ENCODE measurements at places on chromosomes 5 and 9.

GRCh38 chr5:163459462-163459818 is 462 bp downstream of the NUDCD2 start:
- DNase-seq = no peak

DNA sequence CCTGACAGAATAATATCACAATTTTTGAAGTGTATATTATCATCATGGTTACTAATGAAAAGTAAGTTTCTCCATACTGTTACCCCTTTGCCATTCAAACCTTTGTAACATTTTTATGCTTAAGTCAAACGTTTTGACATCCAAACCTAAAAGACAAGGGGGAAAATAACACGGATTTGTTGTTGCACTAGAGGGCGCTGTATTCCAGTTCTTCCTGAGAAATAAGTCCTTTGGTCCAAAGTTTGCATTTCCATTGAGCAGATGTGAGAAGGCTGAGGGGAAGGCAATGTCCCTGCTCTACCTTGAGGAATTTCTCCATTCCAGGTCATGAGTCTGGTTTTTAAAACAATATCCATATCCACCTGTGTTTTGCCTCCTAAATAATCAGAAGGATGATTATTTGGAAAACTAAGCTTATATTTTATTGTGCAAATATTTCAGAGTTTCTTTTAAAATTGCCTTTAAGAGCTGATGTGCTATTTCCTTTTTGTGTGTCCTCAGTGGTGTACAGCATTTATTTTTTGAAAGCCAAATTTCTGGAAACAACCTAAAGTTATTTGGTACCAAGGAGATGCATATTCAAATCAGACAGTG is 9.7 kb downstream of the LECT2 start:
- peak; percentile 73 for DNase-seq

- DNase-seq = peak; percentile 28
These were observed 87.7 kb downstream of the AUH start for GRCh38 chr9:91273853-91274552.

- DNase-seq = no peak
These were observed 102.4 kb upstream of the SMC2 start for GRCh38 chr9:103991698-103992097.

DNA sequence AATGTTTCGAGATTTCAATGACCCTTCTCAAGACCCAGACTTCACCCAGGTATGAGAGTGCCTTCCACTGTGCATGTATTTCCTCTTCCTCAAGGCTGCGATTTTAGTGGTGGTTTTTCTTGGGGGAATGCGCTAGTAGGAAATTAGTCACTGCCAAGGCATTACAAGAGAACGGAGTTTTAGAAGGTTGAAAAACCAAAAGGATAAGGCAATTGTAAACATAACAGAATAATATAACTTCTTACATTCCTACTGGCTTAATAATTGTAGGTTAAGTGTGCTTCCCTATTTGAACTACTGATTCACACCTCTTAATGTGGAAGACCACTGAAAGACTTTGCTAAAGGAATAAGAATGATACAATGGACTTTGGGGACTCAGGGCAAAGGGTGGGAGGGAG is 38.9 kb downstream of the ACO1 start:
- DNase-seq = no peak

GRCh38 chr5:44603496-44604272 is 205.1 kb upstream of the MRPS30 start:
- peak; percentile 0 for DNase-seq

- DNase-seq = no peak
These were observed at the start of gene ADCY2 for GRCh38 chr5:7395947-7396712. Gene ADCY2, plus strand, starts transcription at chr5:7396138. Its CDS starts 159 bp downstream, at chr5:7396297.

DNA sequence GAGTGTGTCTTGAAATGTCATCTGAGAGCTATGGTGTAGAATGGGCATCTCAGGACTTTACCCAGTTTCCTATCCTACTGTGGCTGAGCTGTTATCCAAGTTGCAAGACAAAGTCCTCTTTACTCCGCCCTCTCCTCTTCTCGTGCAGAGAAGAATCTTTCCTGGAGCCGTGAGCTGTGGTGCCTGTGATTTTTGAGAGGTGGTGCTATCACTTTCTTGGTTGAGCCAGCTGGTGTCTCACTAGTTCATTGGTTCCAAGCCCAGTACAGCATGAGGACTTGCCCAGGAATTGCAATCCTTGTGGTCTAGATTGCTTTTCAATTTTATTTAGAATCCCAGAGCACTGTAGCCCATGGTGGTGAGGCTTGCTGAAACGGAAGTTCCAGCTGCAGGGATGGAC is 2300.3 kb downstream of the MAT2B start:
- DNase-seq = no peak

- no peak for DNase-seq
These were observed 334.7 kb downstream of the OSTF1 start for GRCh38 chr9:75422944-75423522.

DNA sequence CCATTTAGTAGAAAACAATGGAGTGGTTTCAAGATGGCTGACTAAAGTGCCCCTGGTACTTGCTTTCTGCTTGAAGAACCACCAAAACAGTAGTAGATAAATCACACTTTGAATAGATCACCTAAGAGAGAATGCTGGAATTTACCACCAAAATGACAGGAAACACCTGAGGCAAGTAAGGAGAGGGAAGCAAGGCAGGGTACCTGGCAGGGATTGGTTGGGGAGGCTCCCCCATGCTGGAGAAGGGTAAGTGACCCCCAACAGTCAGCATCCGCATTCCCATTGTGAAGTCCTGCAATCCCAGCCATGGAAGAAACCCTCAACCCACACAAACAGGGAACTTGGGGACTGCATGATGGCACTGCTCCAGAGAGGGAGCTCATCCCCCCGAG is 105.5 kb downstream of the PLPP1 start:
- DNase-seq = no peak

DNA sequence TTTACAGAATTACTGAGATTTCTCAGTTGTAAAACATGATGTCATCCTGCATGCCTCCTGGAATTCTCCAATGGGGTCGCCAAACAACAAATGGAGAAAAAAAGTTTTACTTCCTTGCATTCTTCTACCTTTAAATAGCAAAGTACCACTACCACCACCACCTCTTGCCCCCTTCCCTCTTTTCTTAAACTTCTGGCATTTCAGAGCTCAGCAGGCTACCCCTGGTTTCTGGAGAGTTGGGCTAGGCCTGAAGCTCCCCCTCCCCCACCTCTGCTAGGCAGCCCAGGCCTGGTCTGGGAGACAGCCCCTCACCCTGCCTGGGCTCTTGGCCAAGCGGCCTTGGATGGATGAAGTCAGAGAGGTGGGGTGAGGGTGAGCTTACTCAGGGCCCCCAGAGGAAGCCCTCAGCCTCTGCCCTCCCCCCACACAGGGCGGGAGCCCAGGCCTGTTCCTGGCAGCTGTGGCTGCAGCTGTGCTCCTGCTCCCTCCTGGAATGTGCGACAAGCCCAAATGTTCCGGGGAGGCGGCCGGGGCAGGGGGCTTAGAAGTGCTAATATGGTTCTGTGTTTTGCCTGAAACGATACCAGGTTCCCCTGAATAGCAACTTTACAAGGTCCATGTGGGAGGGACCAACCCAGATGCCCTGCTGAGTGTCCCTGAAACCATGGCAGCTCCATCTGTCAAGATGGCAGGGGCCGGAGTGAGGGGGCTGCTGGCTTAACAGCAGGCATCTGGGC is 6.0 kb upstream of the CCIN start:
- no peak for DNase-seq

DNA sequence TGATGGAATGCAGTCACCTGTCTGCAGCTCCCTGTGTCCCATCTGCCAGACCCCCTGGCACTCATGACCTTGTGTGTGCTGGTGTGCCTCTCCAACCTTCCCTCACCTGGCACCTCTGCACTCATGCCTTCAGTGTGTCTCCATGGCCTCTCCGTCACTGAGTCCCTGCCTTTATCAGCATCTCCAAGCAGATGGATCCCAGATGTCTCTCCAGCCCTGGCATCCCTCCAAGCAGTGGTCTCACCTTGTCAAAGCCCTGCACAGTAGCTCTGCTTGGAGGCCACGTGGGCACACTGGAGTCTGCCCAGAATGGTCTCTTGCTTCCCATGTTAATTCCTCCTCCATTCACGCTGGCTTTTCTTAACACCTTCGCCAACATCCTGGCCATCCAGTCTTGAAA is 84.8 kb downstream of the DAP start:
- no peak for DNase-seq

- no peak for DNase-seq
These were observed 133.2 kb upstream of the PANK3 start for GRCh38 chr5:168712280-168712924.

DNA sequence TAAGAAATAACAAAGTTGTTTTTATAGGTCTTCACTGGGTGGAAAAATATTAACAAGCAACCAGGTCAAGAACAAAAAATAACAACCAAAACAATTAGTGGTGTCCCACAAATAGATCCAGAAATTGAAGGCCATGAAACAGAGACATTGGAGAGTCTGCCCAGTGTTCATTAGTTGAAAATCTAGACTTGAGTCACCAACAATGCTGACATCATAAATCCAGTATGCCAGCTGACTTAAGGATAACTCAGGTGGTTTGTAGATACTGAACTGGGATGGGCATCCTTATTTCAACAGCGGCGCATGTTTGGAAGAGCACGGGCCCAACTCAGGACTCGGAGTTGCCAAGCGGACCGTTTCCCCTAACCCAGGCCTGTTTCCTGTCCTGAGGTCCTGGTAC is 80.7 kb upstream of the TNFAIP8 start:
- no peak for DNase-seq

DNA sequence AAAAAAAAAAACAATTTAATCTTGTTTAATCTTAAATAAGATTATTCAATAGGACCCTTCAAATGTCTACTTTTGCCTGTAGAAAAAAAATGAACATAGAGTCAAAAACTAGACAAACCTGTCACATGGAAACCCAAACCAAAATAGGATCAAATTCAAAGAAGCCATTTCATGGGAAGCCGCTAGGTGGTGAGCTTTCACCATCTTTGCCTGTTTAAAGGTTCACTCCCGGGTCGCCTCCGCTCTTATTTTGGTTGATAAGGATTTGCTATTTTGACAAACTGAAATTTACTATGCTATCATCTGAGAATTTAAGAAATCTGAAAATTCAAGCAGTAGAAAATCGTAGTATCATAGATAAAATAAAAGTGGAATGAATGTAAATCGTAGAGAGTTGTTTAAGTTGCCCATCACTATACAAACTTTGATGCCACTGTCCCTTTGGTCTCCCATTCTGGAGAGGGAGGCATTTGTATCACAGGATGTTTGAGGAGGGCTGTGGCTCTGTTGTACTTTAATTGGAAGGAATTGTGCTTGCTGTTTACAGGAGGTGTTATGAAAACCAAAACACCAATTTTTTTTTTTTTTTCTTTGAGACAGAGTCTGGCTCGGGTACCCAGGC is 43.5 kb upstream of the DNAH5 start:
- peak; percentile 41 for DNase-seq

GRCh38 chr5:37121465-37121864 is 127.7 kb downstream of the CPLANE1 start:
- DNase-seq = peak; percentile 36

Data from erythroblast (primary cell).